Activated CD4-positive, alpha-beta memory T cell treated with anti-CD3 and anti-CD28 coated beads for 36 hours (primary cell): ENCODE measurements at places on chromosomes 5 and 9. TPM values are rescaled to one million over a fixed set of nuclear protein-coding genes. Genes with fewer than 3 reads are reported as not detected.

DNA sequence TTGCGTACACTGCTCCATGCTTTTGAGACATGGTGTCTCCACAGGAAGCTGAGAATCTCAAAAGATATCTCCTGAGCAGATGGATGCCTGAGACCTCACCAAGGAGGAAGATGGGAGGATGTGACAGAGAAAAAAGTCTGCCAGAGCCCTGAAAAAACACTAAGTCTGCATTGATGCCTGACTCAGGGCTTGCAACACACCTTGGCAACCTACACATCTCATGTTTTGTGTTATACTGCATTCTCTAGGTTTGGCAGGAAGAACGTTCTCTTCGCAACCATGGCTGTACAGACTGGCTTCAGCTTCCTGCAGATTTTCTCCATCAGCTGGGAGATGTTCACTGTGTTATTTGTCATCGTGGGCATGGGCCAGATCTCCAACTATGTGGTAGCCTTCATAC, 19.2 kb downstream of the SLC22A4 start:
- no peak for DNase-seq

- no peak for DNase-seq
These were observed 43.3 kb downstream of the NCS1 start for GRCh38 chr9:130215341-130216119.

DNA sequence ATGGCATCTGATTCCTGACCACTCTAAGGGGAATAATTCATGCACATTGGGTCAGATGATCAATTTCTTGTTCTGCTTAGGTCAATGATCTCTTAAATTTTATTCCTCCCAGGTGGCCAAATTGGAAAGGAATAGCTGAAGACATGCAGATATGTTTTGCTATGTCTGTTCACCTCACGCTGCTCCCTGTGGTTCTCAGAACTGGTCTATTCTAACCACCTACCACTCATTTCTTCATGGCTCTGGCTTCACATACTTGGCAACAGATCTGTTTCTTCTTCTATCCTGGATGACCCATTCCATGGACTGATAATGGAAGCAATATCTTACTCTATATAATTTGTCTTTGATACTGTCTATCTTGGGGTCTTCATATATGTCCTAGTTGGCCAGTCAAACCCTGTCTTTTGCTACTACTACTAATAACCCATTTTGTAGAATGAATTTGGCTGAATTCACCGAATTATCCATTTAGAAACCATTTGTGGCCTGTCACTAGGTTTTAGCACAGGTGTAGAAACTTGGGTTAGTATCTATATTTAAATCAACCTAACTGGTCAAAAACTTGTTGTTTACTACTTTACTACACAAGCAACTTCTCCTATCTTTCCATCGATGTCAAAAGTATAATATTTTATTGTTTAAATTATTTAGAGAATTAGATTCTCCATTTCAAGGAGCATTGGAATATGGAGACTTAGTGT, 650.9 kb downstream of the TLE4 start:
- no peak for DNase-seq

- DNase-seq: no peak
These were observed 56.3 kb downstream of the STX17 start for GRCh38 chr9:99962680-99963261.

DNA sequence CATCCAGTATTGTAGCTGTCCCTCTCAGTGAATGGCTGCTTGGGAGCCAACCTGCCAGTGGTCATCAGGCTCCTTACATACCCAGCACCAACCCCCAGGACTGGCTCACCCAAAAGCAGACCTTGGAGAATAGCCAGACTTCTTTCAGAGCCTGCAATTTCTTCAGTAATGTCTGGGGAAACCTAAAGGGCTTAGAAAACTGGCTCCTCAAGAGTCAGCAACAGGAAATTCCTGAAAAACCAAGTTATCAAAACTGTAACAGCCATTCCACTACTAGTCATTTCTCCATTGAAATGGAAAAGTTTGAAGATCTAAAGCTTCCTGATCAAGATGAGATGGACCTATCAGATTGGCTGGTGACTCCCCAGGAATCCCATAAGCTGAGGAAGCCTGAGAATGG, 12.3 kb upstream of the STING1 start:
- DNase-seq: no peak

DNA sequence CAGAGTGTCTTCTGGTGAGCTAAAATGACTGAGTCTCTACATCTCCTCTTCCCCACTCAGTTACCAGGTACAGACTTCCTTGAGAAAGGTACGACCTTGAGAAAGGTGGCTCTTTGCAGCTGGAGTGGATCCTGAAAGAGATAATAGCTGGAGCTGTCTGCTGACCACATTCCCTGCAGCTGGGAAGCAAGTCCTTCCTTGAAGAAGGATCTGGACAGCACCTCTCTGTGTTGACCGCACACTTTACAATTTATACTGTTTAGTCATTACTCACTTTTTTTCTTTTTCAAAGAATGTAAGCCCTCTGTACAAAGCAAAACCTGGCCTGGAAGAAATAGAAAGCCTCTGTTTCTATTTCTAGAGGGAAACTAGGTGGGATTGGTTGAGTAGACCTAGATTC, 148.8 kb downstream of the MACIR start:
- no peak for DNase-seq

GRCh38 chr9:94892675-94893074, 166.2 kb downstream of the AOPEP start:
- DNase-seq: no peak

- DNase-seq: no peak
These were observed 69.3 kb downstream of the MAT2B start for GRCh38 chr5:163574472-163575440.

DNA sequence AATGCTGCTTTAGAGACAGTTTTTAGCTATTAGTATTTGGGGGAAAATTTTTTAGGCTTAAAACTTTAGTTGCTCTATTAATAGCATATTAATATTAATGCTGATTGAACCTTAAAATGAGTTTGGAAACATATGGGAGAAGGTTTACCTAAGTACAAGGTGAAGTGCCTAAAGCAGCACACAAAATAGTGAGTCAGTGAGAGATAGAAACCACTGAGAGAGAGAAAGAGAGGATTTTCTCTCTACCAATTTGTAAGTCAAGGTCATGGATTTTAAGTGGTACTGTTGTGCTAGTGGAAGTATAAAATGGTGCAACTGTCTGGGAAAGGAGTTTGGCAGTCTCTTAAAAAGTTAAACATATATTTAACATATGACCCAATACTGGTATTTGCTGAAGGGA, 64.9 kb downstream of the MARCHF3 start:
- no peak for DNase-seq

- DNase-seq: peak; percentile 18
These were observed 34.0 kb upstream of the CLINT1 start for GRCh38 chr5:157892974-157893373.

DNA sequence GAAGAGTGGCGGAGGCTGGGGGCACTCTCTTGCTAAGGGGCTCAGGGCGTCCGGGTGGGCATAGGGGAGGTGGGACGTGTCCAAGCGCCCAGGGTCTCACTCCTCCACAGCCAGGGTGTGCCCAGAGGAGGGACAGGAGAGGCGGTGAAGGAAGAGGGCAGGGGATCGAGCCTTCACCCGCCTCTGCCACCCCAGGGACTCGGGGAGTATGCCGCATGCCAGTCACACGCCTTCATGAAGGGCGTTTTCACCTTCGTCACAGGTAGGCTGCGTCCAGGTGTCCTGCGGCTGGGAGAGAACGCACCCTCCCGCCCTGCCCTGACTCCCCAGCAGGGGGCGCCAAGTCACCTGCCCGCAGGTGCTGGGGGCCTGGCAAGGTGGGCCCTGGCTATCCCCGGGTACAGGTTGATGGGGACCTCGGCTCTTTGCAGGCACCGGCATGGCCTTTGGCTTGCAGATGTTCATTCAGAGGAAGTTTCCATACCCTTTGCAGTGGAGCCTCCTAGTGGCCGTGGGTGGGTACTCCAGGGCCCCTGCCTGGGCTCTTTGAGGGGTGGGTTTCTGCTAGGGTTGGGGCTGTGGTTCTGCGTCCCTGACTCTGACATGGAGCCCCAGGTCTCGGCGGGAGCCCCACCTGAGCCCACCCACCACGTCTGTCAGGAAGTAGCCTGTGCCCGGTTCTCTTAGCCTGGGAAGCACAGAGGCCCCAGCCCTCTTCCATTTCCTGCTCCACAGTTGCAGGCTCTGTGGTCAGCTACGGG, 552 bp downstream of the TMEM141 start:
- peak; percentile 74 for DNase-seq

DNA sequence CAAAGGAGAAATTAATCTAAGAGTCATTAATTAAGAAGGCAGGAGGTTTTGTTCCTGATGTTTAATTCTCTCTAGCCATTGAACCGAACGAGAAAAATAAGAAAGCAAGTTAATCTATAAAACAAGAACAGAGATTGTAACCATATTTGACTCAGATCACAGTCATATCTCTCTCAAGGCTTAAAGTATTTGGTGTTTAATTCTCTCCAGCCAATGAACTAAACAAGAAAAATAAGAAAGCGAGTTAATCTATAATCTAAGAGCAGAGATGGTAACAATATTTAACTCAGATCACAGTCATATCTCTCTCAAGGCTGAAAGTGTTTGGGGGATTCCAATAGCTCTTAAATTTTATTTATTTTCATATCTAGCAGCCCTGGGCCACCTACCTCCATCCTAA, 74.4 kb upstream of the SHISAL2B start:
- no peak for DNase-seq

DNA sequence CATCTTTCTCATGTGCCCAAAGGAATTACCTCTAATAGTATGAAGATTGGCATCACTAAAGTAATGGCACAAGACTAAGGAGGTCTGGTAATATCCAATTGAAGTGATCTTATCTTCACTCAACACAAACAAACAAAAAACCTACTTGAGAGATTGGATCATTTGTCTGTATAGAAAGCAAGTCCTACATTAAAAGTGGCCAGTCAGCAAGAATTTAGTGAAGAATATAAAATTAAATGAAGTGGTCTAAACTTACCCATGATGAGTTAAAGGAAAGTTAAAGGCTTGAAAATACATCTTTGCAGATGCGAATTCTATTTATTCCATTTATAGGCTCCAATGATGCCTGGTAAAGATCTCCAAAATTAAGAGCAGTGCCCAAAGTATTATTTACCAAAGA, 350.3 kb upstream of the PCSK5 start:
- DNase-seq: no peak

- no peak for DNase-seq
These were observed 96.3 kb upstream of the RANBP3L start for GRCh38 chr5:36397901-36398536.

The NME5 gene
- total RNA-seq: not detected

The CARTPT gene
- not detected for total RNA-seq

The STX17 gene
- total RNA-seq: 30.6 TPM

The SPAAR gene
- total RNA-seq: not detected

The GTF3C4 gene
- 11.6 TPM for total RNA-seq

The DCAF10 gene
- total RNA-seq: 17.2 TPM

The PCDHB12 gene
- not detected for total RNA-seq
